ENCODE measurements at places on chromosomes 4 and X.

- DNase-seq: no peak
Observed at GRCh38 chr4:149029056-149029651, 586.9 kb upstream of the NR3C2 start.

GRCh38 chr4:18938343-18939099 lies 917.0 kb upstream of the LCORL start:
- DNase-seq: no peak

- DNase-seq: no peak
Observed at GRCh38 chr4:55617587-55618197, 18.4 kb downstream of the NMU start.

GRCh38 chr4:174434455-174434854 lies 87.8 kb downstream of the HPGD start:
- no peak for DNase-seq

DNA sequence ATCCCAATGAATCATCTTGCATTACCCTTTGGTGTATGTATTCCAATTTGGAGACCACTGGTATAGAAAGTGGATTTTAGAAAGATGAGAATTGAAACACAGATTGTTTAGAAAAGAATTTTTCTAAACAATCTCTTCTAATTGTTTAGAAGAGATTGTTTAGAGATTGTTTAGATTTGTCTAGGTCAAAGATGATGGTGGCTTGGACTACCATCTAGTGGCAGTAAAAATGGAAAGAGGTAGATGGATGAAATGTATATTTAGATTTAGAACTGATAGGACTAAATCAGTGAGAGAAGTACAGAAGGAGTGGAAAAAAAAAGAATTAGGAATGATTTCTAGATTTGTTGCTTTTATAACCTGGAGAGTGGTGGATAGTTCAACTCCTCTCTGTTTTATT lies 70.6 kb downstream of the ARSJ start:
- DNase-seq: no peak

DNA sequence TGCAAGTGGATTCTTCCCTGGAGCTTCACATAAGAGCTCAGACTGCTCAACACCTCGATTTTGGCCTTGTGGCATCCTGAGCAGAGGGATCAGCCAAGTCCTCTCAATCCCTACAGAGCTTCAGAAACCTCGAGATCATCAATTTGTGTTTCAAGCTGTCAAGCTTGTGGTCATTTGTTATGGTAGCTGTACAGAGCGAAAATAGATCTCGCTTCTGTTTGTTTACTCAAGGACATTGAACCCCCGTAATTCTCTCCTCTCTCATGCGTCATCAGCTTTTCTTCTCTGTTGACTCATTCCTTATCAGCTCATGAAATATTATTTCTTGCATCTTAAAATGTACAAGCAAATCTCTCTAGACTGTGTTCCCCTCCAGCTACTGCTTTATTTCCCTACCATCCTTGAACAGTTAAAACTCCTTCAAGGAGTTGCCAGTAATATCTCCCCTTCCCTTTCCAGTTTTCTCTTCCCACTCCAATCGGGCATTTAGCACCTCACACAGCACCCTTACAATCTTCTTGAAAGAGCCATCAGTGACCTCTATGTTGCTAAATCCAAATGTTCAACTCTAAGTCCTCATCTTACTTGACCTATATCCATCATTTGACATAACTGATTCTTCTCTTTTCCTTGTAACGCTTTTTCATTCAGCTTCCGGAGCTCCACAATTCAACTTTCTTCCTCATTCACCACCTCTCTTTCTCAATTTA lies 106.2 kb upstream of the FAT1 start:
- peak; percentile 73 for DNase-seq

- no peak for DNase-seq
Observed at GRCh38 chrX:151921866-151922265, 9.2 kb downstream of the MAGEA4 start.

DNA sequence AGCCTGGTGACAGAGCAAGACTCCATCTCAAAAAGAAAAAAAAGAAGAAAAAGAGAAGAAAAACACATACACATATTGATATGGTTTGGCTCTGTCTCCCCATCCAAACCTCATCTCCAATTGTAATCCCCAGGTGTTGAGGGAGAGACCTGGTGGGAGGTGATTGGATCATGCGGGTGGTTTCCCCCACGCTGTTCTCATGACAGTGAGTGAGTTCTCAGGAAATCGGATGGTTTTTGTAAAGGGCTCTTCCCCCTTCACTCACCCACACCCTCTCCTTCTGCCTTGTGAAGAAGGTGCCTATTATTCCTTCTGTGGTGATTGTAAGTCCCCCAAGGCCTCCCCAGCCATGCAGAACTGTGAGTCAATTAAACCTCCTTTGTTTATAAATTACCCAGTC lies 68.4 kb downstream of the LDB2 start:
- DNase-seq: no peak

DNA sequence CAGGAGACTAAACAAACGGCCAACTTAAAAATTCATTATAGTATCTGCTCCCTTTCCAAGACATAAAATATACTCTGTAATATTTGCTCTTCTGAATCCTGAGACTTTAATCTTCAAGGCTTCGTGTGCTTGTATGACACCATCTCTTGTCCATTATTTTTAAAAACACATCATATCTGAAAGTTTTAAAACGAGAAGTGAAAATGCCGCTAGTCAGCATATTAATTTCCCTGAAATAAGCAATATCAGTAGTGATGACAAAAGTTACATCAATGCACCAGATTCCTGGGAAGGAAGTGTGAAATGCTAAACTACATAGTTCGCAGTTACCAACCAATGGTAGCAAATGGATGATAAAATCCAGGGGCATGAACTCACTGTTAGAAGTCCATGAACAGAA lies 66.8 kb upstream of the EXOC1L start:
- no peak for DNase-seq

DNA sequence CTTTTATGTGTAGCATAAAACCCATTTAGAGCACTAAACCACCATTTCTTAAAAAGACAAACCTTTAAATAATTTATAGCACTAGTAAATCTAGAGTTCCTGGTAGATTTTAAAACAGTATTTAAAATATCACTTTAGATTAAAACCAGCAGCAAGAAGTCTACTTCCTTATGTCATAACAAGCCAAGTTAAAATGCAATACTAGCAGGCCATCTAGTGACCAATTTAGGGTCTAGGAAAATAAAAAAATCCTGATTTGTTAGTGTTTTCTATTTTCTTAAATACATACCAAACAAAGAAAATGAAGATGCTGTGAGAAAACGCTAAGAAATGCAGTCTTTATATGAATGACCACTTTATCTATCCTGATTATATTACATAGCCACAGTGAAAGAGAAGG lies 53.9 kb downstream of the PAPSS1 start:
- no peak for DNase-seq

GRCh38 chr4:32417113-32417704 lies 1697.0 kb downstream of the PCDH7 start:
- no peak for DNase-seq

GRCh38 chr4:83504996-83505395 lies 20.1 kb upstream of the ABRAXAS1 start:
- no peak for DNase-seq

DNA sequence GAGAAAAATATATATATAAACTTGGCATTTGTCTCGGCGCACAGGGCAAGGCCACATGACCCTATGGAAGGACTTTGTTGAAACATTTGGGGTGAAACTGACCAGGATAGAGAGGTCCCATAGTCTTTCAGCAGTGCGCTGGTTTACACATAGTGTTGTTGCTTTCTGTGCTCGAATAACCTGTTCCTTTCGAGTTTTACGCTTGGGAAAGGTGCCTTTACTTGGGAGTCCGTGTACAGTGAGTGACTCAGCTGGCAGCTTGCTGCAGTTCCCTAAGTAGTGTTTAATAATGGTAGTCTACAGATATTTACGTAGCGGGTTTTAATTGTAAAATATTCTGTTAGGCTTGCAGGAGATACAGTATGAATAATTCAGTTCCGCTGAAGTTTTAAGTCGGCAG lies 578 bp downstream of the APOOL start:
- DNase-seq: peak; percentile 32

DNA sequence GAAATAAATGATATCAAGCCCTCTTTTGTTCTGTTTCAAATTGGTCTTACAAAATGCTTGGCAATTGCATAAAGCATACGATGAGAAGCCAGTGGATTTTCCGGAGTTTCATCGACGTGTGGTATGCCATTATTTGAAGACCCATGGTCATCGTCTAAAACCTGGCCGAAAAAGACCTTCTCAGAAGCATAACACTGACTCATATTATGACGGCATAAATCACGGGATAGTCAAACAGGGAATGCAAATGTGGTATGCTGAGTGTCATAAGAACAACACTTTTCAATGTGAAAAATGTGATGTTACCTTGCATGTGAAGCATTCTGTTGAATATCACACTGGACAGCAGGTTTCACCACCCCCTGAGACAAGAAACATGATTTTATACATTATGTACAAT lies 695.2 kb downstream of the GRXCR1 start:
- no peak for DNase-seq

GRCh38 chr4:45323453-45324058 lies 597.2 kb upstream of the GNPDA2 start:
- no peak for DNase-seq

Data from HCEC 1CT (cell line).